ENCODE measurements at places on chromosomes 11 and 22. TPM values are rescaled to one million over a fixed set of nuclear protein-coding genes. Genes with fewer than 3 reads are reported as not detected.

GRCh38 chr11:57867966-57868365, 106.4 kb downstream of the CTNND1 start:
- DNase-seq: no peak

DNA sequence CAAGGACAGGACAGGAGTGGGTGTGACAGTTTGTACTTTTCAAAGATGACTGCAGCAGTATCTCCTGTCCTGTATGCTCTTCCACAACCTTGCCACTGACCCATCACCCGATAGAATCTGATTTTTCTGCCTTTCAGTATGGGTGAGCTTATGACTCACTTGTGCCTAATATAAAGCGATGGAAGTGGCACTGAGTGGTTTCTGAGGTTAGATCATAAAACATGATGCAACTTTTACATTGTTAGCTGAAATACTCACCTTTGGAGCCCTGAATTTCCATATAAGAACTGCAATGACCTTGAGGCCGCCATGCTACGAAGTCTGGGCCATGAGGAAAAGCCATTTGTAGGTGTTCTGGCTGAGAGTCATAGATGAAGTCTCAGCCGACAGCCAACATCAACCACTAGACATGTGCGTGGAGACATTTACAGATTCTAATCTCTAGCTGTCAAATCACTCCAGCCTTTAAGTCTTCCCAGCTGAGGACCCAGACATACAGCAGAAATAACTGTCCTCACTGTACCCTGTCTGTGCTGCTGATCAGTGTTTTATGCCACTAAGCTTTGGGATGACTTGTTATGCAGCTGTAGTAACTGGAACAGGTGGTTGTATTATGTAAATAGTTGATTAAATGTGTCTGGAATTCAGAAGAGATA, 105.9 kb upstream of the ARHGAP20 start:
- DNase-seq: no peak

DNA sequence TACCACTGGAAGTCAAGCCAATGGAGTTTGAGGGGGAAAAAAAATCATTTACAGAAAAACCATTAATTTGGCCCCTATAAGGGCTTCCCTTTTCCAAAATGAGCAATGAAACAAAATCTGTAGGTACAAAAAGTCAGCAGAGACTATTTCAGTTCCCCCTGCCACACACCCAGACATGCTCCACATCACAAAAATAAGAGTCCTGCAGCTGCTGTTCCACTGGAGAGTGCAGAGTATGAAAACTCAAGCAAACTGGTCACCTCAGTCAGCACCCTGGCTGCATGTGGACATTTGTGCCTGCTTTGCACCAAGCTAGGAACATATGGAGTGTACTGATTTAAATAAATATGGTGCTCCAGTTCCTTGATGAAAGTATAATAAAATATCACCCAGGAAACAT, 15.1 kb downstream of the POU2AF1 start:
- no peak for DNase-seq

The PLEKHA7 gene
- 5.2 TPM for polyA plus RNA-seq

The CLDN5 gene
- 58.7 TPM for polyA plus RNA-seq

DNA sequence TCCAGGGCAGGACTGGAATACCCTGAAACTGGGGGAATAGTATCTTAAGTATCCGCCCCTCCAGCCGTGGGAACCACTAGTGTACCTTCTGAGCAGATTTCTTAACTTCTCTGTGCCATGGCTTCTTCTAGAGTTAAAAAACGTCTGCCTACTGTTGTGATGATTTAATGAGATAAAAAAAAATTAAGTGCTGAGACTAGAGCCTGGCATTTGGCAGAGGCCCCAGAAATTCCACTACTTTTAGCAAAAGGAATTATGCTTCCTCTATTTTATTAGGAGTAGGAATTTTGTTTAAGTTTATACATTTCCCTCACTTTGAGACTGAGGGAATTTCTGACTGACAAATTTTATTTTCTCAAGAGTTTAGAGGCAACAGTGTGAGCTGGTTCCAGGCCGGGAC, 371.2 kb upstream of the B3GAT1 start:
- DNase-seq: no peak

The CEP164 gene
- 12.0 TPM for polyA plus RNA-seq

The OTOG gene
- not detected for polyA plus RNA-seq

- peak; percentile 21 for DNase-seq
Measured at GRCh38 chr22:43481568-43482317, 69.9 kb downstream of the MPPED1 start.

The F2 gene
- polyA plus RNA-seq: 0.30 TPM

DNA sequence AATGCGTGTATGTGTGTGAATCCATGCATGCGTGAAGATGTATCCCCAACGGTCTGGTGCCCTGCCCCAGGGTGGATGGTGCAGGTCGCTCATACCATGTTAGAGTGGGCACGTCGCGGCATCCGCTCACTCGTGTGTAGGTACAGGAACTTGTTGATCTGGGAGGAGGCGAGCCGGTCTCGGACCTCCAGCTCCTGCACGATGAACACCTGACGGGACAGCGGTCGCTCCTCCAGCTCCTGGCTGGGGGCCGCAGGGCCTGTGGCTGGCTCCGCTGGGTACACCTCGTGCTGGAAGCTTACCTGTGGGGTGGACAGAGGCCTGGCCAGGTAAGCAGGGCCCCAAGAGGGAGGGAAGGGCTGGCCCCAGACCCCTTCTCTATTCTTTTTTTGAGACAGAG, 18.5 kb downstream of the ATG2A start:
- no peak for DNase-seq

The TMEM132A gene
- 24.8 TPM for polyA plus RNA-seq

All from muscle of arm (tissue), 14 donors.